NCI-H1436 (cell line): ENCODE measurements at places on chromosomes 16 and 17.

DNA sequence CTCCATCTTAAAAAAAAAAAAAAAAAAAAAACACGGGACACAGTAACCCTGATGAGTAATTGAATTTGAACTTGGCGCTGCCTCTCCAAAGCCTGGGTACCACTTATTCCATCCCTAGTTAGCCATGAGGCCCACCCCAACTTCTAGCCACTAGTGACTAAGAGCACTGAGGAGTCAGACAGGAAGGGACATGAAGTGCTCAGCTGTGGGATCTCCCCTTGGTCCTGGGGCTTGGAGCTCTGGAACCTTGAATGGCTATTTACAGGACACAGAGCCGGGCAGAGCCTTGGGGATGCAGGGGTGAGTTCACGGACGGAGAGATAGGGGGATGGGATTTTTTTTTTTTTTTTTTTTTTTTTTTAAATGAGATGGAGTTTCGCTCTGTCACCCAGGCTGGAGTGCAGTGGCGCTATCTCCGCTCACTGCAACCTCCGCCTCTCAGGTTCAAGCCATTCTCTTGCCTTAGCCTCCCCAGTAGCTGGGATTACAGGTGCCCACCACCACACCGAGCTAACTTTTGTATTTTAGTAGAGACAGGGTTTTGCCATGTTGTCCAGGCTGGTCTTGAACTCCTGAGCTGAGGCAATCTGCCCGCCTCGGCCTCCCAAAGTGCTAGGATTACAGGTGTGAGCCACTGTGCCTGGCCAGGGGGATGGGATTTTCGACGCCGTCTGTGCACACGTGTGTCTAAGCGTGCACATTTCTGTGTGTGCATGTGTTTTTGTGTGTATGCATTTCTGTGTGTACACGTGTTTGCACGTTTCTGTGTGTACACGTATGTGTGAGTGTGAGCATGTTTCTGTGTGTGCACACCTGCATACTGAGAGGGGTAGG, 20.4 kb upstream of the CIBAR2 start:
- no peak for DNase-seq

GRCh38 chr16:5867250-5867649, 769.7 kb upstream of the EEF2KMT start:
- no peak for DNase-seq

DNA sequence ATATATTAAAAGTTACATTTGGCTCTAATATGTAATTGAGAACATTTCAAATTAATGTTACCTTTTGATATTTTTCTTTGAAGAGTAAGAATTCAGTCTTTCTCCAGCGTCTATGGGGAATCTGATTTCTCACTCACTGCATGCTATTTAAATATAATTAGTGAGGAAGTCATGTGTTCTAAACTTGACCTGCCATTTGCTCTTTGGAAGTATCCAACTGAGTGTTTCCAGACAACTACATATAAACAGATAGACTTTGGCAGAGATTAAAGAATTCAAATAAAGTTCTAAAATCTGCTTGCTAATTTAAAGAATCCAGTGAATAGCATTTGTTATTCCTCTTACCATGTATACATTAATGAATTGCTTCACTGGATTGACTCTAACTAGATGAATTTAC, 23.5 kb downstream of the OMG start:
- no peak for DNase-seq

DNA sequence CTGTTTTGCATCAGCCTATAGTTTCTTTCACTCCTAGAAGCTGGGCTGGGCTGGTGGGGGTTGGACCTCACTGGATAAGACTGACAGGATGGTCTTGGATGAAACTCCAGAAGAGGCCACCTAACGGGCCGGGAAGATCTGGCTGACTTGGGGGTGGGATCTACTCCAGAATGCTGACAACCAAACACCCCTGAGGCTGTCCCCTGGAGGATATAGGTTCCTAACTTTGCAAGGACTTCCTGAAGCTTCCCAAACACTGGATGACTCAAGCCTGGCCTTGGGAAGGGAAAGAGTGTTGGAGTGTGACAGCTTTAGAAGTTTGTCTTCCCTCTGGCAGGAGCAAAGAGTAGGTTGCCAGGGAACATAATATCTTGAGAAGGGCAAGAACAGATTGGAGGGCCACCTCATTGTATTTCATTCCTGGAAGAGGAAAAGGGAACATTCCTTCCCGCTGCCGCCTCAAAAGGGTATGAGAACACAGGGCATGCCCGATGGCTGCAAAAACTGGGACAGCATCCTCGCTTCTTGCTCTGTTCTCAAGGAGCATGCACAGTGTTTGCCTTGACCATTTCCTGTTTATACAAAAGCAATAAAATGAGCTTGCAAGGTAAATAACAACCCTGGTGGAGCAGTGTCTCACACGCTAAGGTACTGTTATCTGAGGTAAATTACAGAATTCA, 6.8 kb upstream of the CYB5B start:
- DNase-seq, result no peak
